Pulmonary artery endothelial cell (primary cell): ENCODE measurements at places on chromosomes 1 and 21. TPM values are rescaled to one million over a fixed set of nuclear protein-coding genes. Genes with fewer than 3 reads are reported as not detected.

- DNase-seq, result no peak
These were observed 258 bp downstream of the CCT3 start for GRCh38 chr1:156337888-156338179.

Gene CLEC20A
- total RNA-seq, result not detected in 2 replicates

Gene MTF2
- 30.0 and 41.5 TPM in 2 replicates for total RNA-seq

Gene VAV3
- 1.1 TPM in 2 replicates for total RNA-seq

DNA sequence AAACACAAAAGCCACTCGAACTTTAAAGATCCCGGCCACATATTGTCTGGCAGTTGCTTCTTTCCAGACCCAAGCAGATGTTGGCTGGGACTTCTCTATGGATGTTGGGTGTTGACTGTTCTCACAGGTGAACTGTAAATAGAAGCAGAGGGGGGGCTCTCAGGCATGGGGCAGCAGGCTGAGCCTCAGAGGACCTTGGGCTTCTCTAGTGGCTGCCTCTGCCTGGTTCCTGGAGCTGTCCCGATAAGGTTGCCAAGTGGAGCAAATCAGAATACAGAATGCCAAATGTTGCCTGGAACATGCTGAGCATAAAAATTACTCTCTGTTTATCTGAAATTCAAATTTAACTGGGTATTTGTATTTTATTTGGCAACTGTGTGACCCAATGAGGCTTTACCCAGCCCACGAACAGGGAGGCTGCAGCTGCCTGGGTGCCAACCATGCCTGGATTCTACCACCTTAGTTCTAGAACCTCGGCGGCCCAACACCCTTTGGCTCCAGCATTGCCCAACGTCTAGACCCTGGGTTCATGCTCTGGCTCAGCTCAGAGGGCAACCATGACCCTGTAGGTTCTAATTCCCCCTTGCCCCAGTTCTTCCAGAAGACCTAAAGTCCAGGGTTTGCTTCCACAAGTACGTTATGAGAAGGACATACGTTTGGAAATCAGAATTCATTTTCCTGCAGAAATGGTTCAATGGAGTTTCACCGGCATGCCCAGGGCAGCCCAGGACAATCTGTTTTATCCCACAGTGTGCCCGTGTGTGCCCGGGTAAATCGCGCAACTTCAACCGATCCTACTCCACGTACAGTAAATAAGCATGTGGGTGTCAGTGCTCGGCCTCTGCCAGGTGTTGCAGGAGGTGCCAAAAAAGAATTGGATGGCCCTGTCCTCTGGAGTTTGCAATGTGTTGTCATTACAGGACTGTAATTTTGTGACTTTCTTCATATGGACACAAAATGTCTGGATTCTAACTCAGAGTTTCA is 5.4 kb upstream of the SLC45A1 start:
- DNase-seq, result no peak

DNA sequence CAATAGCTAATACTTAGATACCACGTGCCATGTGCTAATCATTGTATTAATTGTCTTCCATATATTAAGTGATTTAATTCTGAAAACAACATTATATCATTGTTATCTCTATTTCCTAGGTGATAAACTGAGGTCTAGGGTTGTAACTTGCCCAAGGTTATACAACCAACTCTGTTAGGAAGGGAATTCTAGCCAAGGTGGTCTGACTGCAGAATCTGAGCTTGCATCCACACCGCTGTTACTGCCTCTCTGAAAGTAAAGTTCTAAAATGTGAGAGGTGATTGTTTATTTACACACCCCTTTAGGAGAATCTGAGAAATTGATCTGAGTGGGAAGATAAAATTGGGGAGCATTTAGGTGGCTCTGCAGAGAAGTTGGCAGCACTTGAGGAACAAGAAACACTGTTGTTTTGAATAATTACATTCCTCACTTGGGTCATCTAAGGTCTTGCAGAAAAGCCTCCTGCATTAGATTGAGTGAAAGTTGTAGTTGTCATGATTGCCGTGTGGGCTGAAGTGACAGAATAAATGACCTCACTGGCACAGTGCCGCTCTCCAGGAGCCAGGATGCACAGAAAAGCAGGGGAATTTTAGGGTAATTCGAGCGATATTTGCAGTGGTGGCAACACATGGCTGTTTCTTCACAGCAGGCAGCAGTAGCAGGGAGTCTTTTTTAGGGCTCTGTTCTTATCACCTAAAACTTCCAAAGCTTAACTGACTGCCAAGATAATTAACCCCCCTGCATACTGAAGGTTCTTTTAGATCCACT is 121.7 kb downstream of the ADGRL4 start:
- DNase-seq, result no peak
